ENCODE measurements at places on chromosomes 6 and 20.
A peak's percentile ranks its signal among the peaks of the same experiment; 100 is the strongest.

- no peak for DNase-seq
Observed at GRCh38 chr6:42873313-42873712, 6.1 kb upstream of the RPL7L1 start.

DNA sequence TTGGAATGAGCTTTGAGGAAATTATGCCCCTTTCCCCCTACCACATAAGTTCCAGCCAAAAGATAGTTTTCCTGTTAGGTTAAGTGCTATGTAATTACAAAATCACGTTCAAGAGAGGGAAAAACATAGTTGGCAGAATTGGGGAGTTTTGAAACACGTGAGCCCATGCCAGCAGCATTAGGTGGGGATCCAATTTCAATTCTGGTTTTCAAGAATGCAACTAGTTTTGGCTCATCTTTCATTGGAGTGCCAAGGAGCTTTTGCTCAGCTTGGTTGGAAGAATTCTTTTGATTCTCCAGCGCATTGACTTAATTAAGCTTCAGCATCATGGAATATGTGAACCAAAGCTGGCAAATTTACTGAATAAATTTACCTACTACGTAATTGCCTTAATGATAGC, 95.9 kb downstream of the SAMD5 start:
- no peak for DNase-seq

- DNase-seq: peak; percentile 53
Observed at GRCh38 chr20:8860011-8860495, 208.8 kb upstream of the PLCB4 start.

DNA sequence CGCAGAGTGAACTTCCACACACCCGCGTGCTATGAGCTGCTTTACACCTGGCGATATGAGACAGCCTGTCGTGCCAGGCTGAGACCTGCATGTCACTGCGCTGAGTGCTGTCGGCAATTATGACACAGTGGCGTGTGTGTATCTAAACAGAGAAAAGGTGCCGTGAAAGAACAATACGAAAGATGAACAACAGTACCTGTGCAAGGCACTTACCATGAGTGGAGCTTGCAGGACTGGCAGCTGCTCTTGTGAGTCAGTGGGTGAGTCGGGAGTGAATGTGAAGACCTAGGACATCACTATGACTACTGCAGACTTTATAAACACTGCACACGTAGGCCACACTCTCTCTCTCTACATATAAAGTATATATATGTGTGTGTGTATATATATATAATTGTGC, 68.5 kb upstream of the DUSP22 start:
- DNase-seq: no peak

DNA sequence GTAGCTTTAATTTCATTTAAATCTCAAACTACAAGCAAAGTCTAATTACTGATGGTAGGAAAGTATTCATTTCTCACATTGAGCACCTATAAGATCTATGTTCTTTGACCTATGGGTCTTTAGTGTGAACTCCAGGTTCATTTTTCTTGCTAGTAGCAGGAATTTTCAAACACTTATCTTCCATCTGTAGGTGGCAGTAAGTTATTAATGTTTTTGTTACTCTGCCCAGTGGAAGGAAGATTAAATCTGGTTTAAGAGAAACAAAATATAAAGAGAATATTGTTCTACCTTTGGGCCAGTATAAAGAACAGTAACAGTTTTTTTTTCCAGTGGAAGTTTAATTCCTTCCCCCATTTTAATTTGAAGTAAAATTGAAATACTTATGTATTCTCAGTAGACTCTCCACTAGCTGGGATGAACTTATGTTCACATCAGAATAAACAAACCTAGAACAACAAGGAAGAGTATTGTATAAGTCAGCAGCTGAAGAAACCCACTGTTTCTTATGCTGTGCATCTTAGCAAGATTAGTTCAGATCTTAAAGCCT, 328.2 kb downstream of the PHF3 start:
- no peak for DNase-seq

- peak; percentile 53 for DNase-seq
Observed at GRCh38 chr20:45934046-45934585, 367 bp upstream of the PCIF1 start.

DNA sequence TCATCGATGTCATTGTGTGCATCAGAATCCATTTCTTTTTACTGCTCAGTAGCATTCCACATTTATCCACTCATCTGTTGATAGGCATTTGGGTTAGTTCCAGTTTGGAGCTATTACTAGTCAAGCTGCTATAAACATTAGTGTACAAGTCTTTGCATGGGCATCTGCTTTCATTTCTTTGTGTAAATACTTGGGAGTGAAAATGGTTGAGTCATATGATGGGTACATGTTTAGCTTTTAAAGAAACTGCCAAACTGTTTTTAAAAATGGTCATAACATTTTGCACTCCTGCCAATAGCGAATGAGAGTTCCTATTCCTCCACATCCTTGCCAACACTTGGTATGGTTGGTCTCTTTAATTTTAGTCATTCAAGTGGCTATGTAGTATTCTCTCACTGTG, 21.2 kb upstream of the SLC22A2 start:
- DNase-seq: peak; percentile 70

GRCh38 chr20:47139934-47140535, 216.5 kb downstream of the ZMYND8 start:
- DNase-seq: peak; percentile 36

DNA sequence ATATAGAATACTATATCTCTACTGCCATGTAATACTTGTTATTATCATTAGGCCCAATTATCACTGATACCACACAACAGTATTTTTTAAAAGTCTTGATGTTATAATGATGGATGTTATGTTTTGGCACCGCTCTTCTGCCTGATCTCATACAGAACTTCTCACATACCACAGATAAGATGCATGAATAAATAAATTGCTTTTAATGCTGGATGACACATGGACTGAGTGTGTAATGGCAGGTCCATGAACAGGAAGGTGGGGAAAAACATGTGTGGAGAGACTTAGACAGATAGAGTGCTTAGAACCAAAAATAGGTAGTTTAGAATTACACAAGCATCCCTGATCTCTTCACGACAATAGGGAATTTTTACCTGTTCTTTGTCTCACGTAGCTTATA, 258.4 kb upstream of the MARCKS start:
- DNase-seq: peak; percentile 67

GRCh38 chr6:165769401-165769800, 106.4 kb upstream of the PDE10A start:
- no peak for DNase-seq

- peak; percentile 68 for DNase-seq
Observed at GRCh38 chr6:138234363-138234762, 16.1 kb upstream of the PBOV1 start.

- DNase-seq: no peak
Observed at GRCh38 chr6:64006246-64006645, 370.6 kb downstream of the PHF3 start.

DNA sequence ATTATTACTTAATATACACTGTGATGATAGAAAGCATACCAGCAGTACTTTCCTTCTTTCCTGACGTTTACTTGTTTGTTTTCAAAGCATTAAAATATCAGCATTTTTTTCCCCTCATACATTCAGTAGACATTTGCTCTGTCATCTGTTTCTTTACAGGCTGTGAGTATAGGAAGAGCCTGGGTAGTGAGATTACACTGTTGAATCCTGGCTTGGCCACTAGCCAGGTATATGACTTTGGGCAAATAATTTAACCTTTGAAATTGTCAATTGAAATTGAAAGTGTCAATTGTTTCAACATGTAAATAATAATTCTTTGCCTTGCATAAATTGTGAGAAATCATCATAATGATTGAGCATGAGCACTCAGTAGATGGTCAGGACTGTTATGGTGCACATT, 336.2 kb downstream of the CDKAL1 start:
- DNase-seq: no peak

GRCh38 chr20:39894067-39894466, 795.0 kb downstream of the MAFB start:
- no peak for DNase-seq

- DNase-seq: no peak
Observed at GRCh38 chr6:111683749-111684267, 78.1 kb upstream of the TRAF3IP2 start.

DNA sequence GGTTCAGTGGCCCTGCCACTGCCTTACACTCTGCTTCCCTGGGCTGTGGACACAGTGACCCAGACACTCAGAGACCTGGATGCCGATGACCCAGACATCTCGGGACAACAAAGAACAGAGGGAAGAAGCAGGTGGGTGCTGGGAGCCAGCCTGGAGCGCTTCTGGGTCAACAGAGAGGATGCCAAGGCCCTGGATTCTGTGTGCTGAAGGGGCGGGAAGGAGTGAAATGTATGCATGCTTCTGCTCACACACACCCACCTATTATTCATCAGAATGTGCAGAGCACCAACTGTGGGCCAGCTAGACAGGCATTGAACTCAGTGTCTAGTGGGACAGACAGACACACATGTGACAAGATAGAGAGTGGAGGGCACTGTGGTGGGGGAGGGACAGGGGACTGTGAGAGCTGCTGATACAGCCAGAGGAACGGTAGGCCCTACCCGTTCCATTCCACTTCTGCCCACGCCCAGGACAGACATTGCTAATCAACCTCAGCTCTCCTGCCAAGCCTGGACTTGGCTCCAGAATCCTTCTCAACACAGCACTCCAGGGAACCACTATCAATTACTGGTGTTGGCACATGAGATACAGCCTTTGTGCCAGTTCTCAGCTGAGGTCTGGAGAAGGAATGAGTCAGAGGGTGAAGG, 20.2 kb downstream of the KCNK15 start:
- peak; percentile 47 for DNase-seq

- no peak for DNase-seq
Observed at GRCh38 chr6:104603108-104603745, 256.5 kb downstream of the HACE1 start.

DNA sequence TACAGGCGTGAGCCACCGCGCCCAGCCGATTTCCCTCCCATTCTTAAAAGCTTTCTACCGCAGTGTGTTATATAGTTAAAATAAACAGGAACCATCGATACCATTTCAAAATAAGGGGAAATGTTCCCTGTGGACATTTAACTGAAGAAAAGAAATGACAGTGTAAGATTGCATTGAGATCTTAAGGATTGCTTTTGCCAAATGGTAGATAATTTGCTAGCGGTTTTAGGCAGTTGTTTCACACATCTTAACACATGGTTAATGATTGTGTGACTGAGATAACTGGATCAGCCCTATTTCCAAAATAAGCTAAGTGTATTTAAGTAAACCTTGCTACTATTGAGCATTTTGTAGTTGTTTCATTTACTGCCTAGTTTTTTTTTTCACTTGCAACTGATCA, 15.6 kb downstream of the STX16 start:
- no peak for DNase-seq

DNA sequence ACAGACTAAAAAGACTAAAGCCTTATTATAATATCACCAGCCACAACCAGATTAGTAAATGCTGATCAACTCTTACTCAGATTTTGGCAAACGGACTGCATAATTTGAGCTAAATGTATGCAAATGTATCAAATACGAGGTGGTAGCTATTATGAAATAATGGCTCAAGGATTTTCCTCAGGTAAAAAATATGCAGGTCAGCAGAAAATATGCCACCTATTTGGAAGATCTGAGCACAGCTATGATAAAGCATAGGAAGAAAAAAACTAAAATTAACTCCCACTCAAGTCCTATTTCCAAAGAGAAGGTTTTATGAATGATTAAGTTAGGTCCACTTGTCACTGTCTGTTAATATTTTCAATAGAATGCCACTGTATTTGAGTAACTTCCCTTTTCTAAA, 22.4 kb downstream of the SYCP2 start:
- DNase-seq: no peak

- DNase-seq: peak; percentile 31
Observed at GRCh38 chr6:32790306-32790705, 26.5 kb downstream of the HLA-DOB start.

DNA sequence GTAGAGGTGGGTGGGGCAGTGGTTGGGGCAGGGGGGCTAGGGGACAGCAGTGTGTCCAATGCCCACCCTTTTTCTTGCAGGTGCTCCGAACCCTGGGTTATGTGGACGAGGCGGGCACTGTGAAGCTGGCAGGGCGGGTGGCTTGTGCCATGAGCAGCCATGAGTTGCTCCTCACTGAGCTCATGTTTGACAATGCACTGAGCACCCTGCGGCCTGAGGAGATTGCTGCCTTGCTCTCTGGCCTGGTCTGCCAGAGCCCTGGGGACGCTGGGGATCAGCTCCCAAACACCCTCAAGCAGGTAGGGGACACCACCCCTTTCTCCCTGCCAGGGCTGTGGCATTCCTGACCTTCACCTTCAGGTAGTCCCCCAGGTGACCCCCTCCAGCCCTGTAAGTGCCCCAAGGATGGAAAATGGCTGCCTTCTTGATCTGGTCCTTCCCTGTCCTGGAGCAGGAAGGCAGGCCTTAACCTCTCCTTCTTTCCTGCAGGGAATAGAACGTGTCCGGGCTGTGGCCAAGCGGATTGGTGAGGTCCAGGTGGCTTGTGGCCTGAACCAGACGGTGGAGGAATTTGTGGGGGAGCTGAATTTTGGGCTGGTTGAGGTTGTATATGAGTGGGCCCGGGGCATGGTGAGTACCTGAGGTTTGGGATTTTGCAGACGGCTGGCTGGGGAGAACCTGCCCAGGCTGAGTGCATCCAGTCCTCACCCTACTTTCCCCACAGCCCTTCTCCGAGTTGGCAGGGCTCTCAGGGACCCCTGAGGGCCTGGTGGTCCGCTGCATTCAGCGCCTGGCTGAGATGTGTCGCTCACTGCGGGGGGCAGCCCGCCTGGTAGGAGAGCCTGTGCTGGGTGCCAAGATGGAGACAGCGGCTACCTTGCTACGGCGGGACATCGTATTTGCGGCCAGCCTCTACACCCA, 2.9 kb downstream of the DXO start:
- no peak for DNase-seq

DNA sequence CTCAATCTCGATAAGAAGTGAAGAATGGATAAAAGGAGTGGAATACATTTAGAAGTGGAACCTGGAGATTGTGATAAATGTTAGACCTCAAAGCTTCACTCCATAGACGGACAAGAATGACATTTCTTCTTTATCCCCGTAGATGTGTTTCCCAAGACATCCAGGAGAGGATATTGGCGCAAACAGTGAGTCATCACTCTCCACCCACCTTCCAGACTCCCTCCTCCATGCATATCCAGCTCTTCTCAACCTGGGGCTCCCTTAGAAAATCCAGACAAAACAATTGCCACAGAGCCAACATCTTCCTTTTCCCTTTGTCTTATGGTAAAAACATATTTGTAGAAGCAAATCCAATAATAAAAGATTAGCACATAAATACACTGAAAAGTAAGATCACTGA, 586.1 kb downstream of the PTPRT start:
- DNase-seq: no peak

GRCh38 chr6:24883618-24884017, 52.1 kb downstream of the RIPOR2 start:
- no peak for DNase-seq

GRCh38 chr20:58308290-58308679, 1.2 kb upstream of the RAB22A start:
- DNase-seq: no peak

- DNase-seq: no peak
Observed at GRCh38 chr6:154246723-154247118, 109.9 kb downstream of the IPCEF1 start.

- no peak for DNase-seq
Observed at GRCh38 chr6:122833021-122833491, 44.0 kb downstream of the SMPDL3A start.

DNA sequence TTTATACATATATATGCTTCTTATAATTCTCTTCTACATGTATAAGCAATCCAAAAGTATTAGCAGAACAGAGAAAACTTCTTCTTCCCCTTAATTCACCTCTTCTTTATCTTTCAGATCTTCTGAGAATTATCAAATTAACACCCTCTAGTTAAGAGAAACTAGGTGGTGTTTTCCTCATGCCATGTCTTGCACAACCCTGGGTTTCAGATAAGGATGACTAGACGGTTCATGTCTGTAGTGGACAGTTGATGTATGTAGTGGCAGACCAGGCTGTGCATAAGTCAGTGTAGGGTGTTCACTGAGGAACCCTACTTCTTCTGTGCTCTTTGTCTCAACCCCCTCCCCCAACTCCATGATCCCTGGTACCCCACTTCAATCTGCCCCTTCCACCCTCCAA, 187.3 kb downstream of the SAMD5 start:
- DNase-seq: peak; percentile 59
